NCI-H1436 treated with DMSO at 0.1 percent for 48 hours (cell line): ENCODE measurements at places on chromosomes 3 and 15.
A peak's percentile ranks its signal among the peaks of the same experiment; 100 is the strongest.

DNA sequence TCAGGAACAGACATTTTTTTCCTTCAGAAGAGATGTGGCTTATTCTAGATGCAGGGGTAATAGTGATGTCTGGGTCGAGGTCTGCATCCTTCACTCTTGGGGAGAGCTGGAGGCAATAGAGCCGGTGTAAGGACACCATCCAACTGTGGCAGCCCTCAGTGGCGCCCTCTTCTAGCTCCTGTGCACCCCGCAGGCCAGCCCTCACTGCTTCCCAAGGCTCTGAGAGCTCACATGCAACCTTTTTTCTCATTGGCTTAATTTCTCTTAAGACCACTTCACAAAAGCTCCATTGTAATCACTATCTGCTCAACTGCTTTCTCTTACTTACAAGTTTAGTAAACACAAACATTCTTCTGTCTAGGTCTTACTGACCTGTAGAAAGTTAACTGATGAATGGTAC, 3.9 kb upstream of the VPS8 start:
- DNase-seq, result no peak

- no peak for DNase-seq
Observed at GRCh38 chr3:10299175-10299574, 6.4 kb upstream of the GHRL start.

DNA sequence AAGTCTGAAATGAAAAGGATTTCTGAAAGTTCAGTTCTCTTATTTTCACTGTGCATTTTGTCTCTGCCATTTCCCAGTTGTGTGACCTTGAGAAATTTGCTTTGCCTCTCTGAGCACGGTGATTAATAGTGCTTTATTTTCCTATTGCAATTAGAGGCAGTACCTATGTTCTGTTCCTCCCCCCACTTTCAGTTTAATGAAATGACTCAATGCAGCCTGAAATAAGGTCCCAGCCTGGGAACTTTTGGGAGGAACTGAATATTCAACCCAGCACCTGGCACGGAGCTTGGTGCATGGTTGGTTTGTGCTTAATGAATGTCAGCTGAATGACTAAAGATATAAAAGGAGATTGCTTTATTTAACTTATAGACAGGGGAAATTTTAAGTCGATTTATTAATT, 352.6 kb downstream of the PDCD6IP start:
- DNase-seq, result no peak

DNA sequence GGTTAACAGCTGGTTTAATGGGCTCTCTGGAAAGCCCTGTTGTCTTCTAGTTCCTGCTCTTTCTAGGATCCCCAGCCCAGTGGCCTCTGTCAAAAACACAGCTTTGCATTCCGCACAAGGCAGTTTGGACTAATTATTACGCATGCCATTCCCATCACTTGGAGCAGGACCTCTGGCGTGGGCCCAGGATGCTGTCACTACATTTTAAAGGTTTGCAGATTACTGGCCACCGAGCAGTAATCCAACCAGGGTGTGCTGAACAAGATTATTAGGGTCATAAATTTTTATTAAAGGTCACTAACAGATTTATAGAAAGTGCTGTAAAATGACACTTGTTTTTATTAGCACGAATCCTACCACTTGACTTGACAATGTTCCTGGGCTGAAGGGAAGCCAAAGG, 143.6 kb upstream of the SLC6A11 start:
- DNase-seq, result no peak

DNA sequence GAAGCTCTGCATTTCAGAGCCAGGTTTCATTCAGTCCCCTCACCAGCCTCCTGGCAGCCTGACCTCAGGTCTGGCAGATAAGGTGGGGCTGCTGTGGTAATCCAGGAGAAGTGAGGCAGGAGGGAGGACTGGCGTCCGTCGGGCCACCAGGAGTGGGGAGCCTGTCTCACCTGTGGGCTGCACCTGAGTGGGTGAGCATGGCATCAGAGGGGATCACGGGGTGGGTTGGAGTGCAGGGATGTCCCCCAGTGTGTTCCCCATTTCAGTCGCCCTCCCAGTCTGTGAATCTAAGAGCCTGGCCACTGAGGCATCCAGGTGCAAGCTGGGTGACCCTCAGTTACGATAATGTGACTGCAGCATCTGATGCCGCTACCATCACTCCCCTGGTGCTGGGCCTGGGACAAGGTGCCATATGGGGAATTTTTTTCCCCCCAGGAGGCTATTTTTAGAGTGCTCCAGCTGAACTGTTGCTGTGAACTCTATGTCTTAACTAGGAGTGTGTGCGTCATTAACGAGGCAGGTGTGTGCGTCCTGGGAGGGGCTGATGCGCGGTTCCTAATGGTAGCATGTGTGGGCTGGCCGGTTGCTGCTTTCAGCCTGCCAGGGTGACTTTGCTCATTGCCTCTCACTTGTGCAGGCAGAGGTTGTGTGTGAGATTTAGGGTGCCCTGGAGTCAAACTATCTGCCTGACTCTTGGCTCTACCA, 165.2 kb downstream of the SLCO3A1 start:
- DNase-seq, result no peak

DNA sequence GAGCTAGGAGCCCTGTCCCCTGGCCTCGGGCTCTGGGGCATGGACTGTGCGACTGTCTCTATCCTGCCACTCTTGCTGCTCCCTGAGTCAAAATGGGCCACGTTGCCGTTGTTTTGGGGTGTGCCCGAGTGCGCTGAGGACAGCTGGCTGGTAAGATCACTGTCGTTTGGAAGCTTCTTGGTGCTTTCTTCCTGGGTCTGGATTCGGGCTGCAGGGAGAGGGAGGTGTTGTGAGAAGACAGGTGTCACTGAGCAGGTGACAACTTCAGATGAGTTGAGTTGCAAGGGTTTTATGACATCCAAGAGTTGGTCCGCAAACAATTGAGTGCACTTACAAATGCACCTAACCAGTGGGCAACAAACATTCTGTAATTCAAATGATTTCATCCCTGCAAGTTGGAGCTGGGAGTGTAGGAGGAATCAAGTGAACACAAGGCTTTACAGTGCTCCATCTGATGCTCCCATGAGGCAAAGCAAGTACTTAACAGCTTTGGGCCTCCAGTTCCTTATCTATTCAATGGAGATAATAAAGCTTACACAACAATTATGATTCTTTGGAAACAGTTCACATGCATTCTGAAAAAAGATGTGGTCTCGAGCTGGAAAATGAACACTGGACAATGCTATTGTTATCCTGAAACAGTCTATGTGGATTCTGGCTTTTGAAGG, 11.0 kb upstream of the STARD5 start:
- DNase-seq, result no peak

DNA sequence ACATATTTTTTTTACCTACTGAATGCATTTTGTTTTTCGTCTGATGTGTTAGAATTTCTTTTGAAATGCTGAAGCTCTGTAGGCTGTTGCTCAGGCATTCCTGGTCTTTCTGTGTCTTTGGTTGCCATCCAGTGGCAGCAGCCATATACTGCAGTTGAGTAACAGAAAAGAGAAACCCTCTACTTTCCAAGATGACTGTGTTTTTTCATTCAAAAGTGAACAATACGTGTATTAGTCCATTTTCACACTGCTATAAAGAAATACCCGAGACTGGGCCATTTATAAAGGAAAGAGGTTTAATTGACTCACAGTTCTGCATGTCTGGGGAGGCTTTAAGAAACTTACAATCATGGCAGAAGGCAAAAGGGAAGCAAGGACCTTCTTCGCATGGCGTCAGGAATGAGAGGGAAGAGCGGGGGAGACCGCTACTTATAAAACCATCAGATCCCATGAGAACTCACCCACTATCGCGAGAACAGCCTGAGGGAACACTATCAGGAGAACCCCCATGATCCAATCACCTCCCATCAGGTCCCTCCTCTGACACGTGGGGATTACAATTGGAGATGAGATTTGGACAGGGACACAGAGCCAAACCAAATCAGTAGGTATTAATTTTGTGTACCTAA, 4.7 kb upstream of the GOLGA8B start:
- DNase-seq, result peak; percentile 31

DNA sequence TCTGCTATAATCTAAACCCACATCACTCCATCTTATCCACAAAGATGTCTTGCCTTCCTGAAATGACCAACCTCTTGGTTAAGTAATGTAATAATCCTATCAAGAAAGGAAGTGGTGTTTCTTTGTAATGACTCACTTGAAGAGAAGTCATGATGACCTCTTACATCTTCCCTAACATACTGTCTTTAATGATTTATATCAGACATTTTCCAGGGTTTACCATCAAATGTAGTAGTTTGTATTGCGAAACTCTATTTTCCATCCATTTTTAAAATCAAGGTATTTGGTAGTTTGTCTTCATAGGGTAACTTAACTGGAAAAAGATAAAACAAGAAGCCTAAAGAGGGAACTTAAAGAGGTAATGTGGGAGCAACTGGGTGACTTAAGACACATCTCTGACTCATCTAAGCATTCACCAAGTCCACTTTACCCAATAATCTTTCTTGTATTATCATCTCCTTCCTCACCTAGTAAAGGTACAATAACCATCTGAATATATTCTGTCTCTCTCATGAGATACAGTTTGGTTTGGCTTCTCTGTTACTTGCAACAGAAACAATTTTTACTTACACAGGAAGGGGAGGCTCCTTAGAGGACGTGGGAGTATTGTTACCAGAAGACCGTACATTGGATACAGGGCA, 5.7 kb upstream of the MAPK6 start:
- DNase-seq, result no peak

DNA sequence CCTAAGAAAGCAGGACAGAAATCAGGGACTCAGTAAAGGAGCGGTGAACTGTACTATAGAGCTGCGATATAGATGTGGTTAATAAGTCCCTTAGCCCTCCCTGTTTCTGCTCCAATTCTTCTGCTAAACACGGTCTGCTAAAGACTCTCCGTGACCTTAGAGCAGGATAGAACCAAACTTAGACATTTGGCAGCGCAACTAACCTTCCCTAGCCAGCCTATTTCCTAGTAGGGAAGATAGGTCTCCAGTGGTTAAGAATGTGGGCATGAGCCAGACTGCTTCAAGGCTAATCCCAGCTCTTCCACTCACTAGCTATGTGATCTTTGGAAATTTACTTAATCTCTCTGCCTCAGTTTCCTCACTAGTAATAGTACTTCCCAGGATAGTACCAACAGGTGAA, 193.6 kb upstream of the IL12A start:
- DNase-seq, result no peak

- peak; percentile 96 for DNase-seq
Observed at GRCh38 chr3:112043621-112044201, 9.2 kb downstream of the TMPRSS7 start.
